ENCODE measurements at places on chromosomes 16 and 17. TPM values are rescaled to one million over a fixed set of nuclear protein-coding genes. Genes with fewer than 3 reads are reported as not detected.

COIL gene
- 17.0 TPM for total RNA-seq

KRTAP4-3 gene
- not detected for total RNA-seq

TEKT5 gene
- total RNA-seq, result 0.65 TPM

RNF43 gene
- not detected for total RNA-seq

NPIPA7 gene
- total RNA-seq, result 1.1 TPM

SLC16A5 gene
- total RNA-seq, result 23.8 TPM

ADORA2B gene
- total RNA-seq, result 5.5 TPM

NDEL1 gene
- total RNA-seq, result 62.9 TPM

PGAP3 gene
- 4.9 TPM for total RNA-seq

All from vein endothelial cell (primary cell).